ENCODE measurements at places on chromosomes 12 and 14.

GRCh38 chr12:30155001-30155730 lies 371.4 kb upstream of the TMTC1 start:
- DNase-seq = no peak

DNA sequence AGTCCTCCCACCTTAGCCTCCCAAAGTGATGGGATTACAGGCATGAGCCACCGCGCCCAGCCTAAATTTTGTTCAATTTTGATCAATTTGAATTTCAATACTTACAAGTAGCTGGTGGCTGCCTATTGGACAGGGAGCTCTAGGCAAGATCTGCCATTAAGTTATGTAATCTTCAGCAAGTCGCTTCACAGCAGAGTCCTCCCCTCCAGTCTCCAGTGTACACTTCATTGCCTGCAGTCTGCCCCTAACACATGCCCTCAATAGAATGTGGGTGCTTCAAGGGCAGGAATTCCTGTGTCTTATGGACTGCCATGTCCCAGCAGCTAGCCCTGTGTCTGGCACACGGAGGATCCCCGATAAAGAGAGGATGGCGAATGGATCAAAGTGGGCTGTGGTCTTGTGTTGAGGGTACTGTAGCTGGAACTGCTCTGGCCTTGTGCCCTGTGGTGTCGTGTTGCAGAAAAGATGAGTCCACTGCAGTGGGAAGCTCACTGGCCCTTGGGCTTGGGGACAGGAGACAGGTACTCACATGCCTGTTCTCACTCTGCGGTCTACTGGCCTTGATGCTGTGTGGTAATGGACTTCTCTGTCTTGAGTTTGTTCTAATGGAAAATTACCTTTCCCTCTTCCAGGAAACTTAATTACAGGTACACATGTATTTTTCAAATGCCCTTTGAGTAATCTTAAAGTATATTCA lies 67.6 kb downstream of the TECPR2 start:
- no peak for DNase-seq

GRCh38 chr12:4431866-4432265 lies 13.7 kb downstream of the FGF6 start:
- no peak for DNase-seq

DNA sequence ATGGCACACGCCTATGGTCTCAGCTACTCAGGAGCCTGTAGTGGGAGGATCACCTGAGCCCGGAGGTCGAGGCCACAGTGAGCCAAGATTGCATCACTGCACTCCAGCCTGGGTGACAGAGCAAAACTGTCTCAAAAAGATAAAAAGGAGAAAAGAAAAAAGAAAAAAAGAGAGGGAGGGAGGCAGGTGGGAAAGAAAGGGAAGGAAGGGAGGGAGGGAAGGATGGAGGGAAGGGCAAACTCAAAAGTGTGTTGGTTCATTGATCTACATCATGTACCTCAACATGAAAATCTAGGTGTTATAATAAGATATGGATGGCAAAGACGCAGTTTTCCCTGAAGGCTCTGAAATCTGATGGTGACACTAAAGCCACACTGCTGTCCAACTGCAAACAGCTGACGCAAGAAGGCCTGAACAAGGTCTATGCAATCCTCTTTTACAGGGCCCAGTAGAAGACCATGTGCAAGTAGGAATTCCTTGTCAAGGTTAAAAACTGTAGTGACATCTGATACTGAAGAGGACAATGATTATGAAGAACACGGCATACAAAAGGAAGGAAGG lies 143.6 kb downstream of the ITPR2 start:
- no peak for DNase-seq

- DNase-seq = no peak
Measured at GRCh38 chr12:121278169-121279070, 18.1 kb downstream of the CAMKK2 start.

GRCh38 chr14:35861204-35861868 lies 35.2 kb downstream of the BRMS1L start:
- DNase-seq = no peak

DNA sequence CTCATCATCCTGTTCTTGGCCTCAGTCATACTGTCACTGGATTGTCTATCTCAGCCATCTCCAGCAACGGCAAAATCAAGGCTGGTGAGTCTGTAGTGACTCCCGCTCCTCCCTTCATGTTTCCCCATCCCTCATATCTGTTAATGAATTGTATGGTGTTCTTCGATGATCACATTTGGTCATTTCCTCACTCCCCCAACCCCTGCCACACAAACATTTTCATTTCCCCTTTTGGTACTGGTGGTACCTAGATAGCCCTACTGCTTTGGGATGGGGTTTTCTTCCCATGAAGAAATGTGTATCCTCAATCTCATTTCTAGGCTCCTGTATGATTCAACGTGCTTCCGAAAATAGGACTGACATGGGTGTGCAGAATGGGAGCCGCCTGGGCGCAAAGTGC lies 2.7 kb upstream of the KLHL33 start:
- DNase-seq = no peak

DNA sequence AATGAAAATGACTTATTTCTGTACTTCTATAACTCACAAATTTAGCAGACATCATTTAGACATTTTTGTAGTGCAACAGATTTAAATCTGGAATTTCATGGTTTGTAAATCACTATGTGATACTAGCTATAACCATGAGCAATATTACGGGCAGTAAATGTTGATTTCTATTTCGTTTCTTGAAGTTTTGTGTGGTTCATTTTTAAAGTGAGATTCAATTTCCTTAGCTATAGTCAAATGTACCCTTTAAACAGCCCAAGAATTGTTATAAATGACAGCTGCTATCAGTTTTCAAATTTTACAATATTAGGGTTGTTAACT lies 30.2 kb downstream of the NUDT4 start:
- no peak for DNase-seq

GRCh38 chr14:60184146-60184904 lies 19.1 kb upstream of the DHRS7 start:
- DNase-seq = no peak

- DNase-seq = no peak
Measured at GRCh38 chr12:9763025-9763424, 2.3 kb upstream of the CD69 start.

Measured in tibial artery (tissue), 4 donors.